ENCODE measurements at places on chromosomes 4 and X.

GRCh38 chr4:173837517-173837916 is 307.5 kb upstream of the HAND2 start:
- no peak for DNase-seq

GRCh38 chrX:24085101-24085500 is 30.3 kb downstream of the EIF2S3 start:
- DNase-seq: no peak

DNA sequence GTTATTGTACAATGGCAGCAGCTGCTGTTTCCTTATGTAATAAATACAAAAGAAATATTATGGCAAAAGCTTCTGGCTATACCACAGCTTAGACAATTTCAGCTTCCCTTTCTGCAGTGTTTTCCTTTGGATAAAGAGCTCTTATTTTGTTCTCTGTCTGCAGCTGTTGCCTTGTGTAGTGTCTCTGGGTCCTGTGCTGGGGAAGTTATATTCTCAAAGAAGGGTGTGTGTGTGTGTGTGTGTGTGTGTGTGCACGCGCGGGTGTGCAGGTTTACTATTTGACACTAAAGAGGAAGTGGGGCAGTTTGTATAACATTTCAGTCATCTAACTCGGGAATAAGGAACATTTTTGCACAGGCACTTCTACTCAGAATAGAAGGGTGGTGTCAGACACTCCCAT is 83.6 kb downstream of the REPS2 start:
- DNase-seq: no peak

- DNase-seq: no peak
Observed at GRCh38 chr4:567457-568350, 8.4 kb downstream of the TMEM271 start.

- DNase-seq: no peak
Observed at GRCh38 chrX:30900227-30900626, 11.2 kb upstream of the TAB3 start.

GRCh38 chrX:44922980-44923379 is 50.0 kb downstream of the KDM6A start:
- DNase-seq: no peak

DNA sequence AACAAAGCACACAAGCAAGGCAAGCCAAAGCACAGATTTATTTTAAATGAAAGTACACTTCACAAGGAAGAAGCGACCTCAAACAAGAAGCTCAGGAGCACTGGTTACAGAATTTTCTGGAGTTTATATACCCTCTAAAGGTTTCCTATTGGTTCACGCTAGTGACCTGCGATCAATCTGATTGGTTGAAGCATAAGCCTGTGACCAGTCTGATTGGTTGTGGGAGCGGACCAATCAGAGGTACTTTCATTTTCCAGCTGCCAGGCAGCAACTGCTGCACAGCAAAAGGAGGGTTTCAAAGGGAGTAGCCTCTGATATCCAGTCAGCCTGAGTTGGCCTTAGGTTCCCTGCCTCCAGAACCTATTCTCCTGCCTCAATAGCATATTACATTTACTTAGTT is 4.6 kb upstream of the AREG start:
- DNase-seq: peak; percentile 20

- peak; percentile 50 for DNase-seq
Observed at GRCh38 chrX:65690057-65690855, 22.8 kb downstream of the MSN start.

DNA sequence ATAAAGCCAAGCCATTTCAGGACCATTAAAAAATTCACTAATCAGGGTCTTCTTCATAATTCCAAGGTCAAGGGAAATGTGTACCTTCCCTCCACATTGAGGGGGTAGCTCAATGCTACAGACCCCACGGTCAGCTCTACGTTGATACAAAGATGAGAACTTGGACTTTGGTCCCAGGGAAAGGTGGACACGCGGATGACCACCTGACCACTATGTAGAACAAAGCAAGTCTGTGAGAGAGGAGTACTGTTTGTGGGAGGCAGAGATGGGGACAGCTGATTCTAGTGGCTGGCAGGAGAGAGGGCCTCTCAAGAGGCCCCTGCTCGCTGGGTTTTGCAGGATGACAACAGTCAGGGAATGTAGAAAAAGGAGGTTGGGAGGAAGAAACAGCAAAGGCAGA is 58.0 kb downstream of the SLC2A9 start:
- no peak for DNase-seq

DNA sequence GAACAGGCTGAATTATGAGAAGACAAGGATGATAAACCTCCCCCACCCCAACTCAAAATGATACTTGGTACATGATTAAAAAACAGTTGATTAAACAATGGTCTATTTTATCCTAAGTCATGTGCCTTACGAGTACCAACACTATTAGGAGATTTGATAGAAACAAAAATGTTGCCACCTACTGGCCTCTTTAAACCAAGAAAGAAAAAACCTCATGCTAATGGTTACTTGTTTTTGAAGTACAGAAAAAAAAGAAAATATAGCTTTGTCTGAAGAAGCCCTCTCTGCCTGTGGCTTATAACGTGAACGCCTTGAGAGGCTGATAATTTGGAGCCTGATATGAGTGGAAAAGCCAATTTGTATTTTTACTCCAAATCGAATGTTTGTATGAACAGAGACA is 538.2 kb downstream of the DMD start:
- peak; percentile 17 for DNase-seq

- no peak for DNase-seq
Observed at GRCh38 chr4:102399021-102399420, 53.7 kb upstream of the SLC39A8 start.

GRCh38 chr4:10808591-10808990 is 124.0 kb upstream of the CLNK start:
- DNase-seq: peak; percentile 92

- DNase-seq: no peak
Observed at GRCh38 chr4:137067735-137068134, 464.6 kb downstream of the PCDH18 start.

- DNase-seq: peak; percentile 36
Observed at GRCh38 chrX:40085102-40085551, 12.6 kb downstream of the BCOR start.

- no peak for DNase-seq
Observed at GRCh38 chrX:25017667-25018247, 2.0 kb upstream of the ARX start.

DNA sequence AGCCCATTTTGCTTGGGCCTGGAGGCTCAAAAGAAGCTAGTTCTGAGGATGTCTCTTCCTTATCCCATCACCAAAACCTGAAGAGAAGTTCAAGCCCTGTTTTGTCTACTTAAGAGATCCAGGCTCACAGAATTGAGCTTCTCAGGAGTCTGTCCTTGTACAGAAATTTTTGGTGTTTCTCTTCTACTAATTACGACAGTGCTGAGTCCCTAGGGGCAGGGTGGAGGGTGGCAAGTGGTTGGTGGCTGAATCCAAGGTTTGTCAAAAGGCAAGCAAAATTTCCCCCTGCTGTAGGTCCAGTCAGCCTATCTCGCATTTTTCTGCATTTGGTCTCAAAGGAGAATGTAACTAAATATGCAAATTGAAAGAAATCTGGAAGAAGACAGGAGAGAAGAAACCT is 377.9 kb downstream of the SMARCA1 start:
- DNase-seq: no peak

- DNase-seq: peak; percentile 11
Observed at GRCh38 chrX:150926304-150926703, 27.8 kb upstream of the CD99L2 start.

DNA sequence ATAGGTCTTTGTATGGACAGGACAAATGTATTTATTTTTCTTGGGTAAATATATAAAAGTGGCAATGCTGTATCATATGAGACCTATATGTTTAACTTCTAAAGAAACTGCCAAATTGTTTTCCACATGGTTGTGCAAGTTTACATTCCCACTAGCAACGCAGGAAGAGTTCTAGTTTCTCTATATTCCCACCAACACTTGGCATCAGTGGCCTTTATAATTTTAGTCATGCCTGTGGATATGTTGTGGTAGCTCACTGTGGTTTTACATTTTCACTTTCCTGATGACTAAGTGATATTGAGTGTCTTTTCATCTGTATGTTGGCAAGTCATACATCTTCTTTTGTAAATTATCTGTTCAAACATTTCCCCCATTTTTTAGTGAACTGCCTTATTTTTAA is 126.0 kb downstream of the EMCN start:
- peak; percentile 87 for DNase-seq

GRCh38 chrX:1389181-1389992 is 2.5 kb downstream of the SLC25A6 start:
- DNase-seq: no peak

DNA sequence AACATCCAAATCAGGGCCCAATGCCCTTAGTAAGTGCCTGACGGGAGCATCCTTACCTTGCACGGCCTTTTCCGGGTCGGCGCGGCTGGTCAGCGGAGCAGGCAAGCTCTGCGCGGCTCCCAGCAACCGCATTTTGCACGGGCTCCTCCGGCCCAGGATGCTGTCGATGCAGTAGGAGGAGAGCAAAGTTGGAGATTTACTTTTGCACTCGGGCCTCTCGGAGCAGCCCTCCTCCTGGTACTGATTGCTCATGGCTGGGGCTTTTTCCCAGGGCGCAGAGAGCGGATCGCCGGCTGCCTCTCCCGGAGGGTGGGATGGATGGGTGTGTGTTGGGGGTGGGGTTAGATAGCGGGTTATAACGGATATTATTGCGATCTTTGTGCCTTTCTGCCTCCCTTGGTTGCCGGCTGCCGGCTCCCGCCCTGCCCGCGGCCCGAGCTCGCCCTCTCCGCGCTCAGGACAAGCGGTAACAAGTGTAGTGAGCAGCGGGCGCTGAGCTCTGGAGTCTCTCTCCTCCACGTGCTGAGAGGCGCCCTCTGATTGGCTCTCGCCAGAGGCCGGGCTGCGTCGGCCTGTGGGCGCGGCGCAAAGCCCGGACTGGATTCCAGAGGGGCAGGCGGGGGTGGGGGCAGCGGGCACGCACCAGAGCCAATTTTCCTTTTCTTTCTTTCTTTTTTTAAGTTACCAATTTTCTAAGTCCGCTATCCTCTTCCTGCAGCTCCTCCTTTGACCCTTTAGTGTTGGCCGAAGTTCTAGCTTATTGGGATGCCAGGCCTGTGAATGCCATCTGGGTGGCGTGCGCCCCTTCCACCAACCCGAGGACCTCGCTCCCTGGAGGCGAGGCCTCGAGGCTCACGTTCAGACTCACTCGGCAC is at the start of gene ARX:
Gene ARX, minus strand, starts transcription at position 480 of the 875 bp plus-strand sequence. Its CDS starts 228 bp downstream, at position 252.
- peak; percentile 30 for DNase-seq

GRCh38 chrX:115898382-115899001 is 272.1 kb upstream of the AGTR2 start:
- DNase-seq: peak; percentile 1

DNA sequence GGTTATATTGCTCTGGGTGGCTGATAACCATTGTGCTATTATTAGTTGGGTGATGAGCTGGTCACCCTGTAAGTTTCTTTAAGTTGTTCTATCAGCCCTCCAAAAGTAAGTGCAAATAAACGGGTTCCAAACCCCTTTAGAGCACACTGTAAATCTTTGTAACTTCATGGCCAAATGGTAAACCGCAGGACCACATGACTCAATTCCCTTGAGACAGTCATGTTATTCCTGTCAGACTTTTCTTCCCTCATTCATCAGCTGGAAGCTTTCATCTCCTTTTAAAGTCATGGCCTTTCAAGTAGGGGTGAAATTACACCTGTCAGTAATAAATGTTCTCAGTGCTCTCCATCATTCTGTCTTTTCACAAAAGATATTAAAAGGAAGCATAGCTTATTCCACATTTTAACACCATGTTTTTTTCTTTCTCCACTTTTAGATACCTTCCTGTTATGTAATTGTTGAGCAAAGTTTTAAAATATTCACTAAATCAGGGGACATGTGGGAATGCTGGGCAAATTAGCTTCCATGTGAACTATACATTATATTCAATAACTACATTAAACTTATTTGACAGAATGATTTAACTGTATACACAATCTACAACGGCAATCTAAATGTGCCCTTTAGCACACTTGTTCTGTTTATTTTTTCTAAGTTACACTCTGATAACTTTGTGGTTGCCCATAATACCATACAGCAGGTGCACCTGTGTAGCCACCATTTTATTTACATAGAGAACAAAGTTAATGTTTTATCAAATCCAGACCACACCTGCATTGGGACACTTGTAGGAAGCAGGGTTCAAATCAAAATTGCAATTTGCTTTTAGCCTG is 275.5 kb downstream of the CFAP299 start:
- DNase-seq: peak; percentile 13

- DNase-seq: peak; percentile 1
Observed at GRCh38 chrX:13805241-13805640, 11.7 kb downstream of the GPM6B start.

- peak; percentile 39 for DNase-seq
Observed at GRCh38 chr4:136725286-136726081, 806.8 kb downstream of the PCDH18 start.

DNA sequence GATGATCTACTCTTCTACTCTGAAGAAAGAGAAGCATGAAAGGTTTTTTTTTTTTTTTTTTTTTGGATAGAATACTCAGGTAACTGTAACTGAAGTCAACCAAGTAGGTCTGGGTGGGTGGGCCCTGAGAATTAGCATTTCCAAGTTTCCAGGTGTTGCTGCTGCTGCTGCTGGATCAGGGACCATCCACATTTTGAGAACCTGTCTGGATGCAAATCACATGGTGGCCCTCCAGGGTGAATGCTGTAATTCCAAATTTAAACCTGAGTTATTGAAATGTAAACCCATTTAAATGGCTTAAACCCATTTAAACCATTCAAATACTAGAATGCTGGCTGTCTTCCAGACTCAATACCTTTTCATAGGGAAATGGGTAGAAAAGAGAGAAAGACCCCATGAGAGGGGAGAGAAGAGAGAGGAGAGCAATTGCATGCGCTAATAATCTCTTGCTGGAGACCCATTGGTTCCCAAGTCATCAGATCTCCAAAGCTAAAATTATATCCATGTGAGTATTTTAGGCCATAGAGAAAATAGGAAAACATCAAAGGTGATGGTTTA is 17.6 kb downstream of the SUPT20HL1 start:
- DNase-seq: no peak

DNA sequence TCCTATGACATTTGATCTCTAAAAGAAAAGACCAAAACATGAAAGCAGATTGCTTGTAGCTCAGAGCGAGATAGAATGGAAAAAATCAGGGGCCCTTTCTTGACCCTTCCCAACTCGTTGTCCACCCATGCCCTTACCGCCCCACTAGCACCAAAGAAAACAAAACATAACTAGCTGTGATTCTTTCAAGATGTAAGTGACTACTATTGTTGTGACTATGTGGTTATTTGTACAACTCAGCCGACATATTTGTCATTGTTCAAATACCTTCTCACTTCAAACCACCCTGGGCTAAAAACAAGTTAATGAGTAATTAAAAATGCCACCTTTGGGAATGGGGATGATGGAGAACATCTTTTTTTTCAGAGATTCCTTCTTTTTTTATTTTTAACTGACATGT is 171.2 kb upstream of the GPC4 start:
- DNase-seq: no peak

- no peak for DNase-seq
Observed at GRCh38 chr4:85591406-85592098, 116.6 kb downstream of the ARHGAP24 start.

DNA sequence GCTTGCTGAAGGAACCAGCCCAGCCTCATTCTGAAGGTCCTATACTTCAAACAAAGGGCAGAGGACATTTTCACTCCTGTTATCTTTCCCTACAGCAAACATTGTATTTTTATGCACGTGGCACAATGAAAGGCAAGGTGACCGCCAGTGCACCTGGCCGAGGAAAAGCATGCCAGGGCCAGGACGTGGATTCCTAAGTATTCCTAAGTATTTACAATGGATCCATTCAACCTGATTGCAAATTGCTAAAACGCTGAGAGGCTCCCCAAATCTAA is 127.9 kb upstream of the FTHL17 start:
- DNase-seq: no peak

Measured in choroid plexus epithelial cell (primary cell).